H9 (cell line): ENCODE measurements at places on chromosomes 1 and 21.

DNA sequence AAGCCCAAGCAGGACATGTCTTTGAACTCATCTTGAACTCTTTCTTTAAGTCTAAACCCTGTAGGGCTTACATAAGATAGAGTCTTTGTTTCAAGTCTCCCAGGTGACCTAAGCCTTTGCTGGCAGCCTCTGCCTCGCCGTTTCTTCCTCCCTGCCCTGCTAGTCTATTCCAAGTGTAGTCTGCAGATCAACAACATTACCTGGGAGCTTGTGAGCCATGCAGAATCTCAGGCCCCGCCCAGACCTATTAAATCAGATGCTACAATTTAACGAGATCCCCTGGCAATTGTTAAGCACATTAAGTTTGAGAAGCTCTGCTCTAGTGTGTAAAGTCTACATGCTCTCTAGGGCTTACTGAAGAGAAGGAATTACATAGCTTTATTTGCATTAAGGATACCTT is 271.6 kb downstream of the PBX1 start:
- DNase-seq: no peak

GRCh38 chr1:241499910-241500309 is 19.6 kb downstream of the FH start:
- DNase-seq: no peak

DNA sequence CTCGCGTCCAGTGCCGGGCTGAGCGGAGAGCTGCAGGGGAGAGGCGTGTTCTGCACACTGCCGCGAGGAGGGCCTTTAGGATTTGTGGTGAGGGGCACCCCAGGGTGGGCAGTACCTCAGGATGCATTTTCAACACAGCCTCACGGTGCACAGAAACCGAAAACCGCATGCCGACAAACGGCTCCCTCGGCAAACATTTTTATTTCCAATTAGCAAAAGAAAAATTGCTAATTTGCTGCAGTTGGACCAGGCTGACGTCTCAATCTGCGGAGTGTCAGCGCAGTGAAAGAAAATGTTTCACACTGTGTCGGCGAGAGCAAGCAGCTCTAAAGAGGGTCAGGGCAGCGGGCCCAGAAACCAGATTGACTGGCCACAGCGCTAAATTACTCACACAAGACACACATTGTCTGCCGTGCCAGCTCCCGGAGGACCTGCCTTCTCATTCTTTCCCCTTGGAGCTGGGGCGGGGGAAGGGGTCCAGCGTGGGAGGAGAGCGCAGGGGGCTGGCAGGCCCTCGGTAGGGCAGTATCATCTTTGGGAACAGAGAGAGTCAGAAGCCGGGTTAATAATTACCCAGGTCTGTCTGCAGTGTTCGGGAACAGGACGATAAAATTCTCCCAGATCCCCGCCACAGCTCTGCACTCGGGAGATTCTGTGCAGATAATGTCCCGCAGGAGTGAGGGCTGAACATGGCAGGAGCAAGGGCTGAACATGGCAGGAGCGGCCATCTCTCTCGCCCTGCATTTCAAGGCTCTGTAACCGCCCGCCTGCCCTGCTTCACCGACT is 150.2 kb downstream of the PRDM16 start:
- no peak for DNase-seq

GRCh38 chr1:156098784-156099183 is 15.7 kb upstream of the LMNA start:
- DNase-seq: no peak

GRCh38 chr1:152109231-152109997 is 5.8 kb downstream of the TCHH start:
- peak; percentile 49 for DNase-seq
